ENCODE measurements at places on chromosomes 1 and 21.

- no peak for DNase-seq
These were observed 19.9 kb downstream of the LCE3E start for GRCh38 chr1:152546704-152547103.

DNA sequence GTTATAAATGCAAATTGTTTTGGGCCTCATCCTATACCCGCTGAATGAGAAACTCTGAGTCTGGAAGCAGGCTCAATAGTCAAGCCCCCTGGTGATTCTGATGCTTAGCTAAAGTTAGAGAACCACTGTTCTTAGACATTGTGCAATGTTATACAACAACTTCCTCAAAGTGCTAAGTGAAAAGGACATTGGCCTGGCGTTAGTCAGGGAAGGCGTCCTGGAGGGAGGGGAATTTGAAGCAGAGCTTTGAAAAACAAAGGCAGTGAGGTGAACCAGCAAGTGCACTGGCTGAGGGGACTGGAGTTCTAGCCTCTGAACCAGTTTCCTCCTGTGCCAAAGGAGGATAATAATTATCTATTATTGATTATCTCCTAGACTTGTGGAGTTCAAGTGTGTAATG, 5.1 kb downstream of the CD1D start:
- no peak for DNase-seq

GRCh38 chr1:197466813-197467212, 198.8 kb downstream of the CRB1 start:
- no peak for DNase-seq

DNA sequence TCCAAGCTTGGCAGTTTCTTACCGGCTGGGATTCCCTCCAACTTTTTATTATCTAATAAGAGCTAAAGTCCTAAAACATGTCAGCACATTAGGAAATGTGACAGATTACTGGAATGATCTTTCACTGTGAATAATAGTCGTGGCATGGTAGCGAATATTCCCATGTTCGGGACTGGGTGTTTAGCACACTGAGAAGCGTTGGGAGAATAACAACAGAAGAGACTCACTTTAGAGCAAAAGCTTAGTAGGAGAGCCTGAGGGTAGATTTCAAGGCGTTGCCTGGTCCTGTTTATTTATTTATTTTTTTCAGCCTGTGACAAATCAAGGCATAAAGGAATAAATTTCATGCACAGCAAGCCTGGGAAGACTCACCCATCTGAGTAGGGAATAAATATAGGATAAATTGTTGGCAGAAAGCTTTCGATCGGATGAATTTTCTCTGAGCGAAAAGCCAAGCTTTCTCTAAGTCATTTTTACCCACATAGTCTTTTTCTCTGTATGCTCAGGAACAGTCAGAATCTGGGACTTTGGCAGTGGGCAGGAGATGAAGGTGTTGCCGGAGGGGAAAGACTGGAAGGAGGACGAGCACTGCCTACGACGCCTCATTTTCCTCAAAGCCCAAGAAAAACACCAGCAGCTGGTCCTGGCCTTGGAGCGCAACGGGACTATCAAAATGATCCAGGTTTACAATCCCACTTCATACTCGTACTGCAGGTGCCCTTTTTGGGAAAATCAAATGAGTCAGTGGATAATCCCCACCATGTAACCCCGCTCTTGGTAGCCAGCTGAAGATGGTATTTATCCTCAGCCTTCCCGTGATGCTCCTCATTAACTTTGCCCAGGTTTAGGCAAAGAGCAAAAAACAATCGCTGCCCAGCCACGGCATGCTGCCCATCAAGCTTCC, 97.2 kb downstream of the WDR64 start:
- DNase-seq = no peak

GRCh38 chr21:34969423-34970166, 79.5 kb downstream of the RUNX1 start:
- no peak for DNase-seq

- no peak for DNase-seq
These were observed 404 bp upstream of the SCMH1 start for GRCh38 chr1:41242342-41243078.

- no peak for DNase-seq
These were observed 16.4 kb downstream of the HEYL start for GRCh38 chr1:39623053-39623452.

DNA sequence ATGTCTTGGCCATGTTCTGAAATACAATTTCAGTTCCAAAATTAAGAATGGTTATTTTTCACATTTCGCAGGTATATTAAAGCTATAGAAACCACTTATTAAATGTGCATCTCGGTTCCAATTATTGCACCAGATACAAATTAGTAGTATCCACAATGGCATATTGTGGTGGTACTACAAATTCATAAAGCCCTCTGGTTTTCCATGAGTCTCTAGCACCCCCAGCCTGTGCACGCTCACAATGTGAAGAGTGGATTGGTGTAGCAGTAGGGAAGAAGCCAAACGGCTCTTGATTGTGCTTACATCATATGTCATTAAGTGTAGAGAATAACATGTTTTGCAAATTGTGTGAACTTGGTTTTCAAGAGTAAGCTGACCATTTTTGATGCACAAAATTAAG, 1.9 kb upstream of the BRINP3 start:
- DNase-seq = no peak

- no peak for DNase-seq
These were observed 7.1 kb downstream of the HPCA start for GRCh38 chr1:32893198-32894018.

- no peak for DNase-seq
These were observed 2.2 kb downstream of the IGSF9 start for GRCh38 chr1:159943278-159943640.

- no peak for DNase-seq
These were observed 70.8 kb upstream of the TENT5C start for GRCh38 chr1:117534995-117535467.

DNA sequence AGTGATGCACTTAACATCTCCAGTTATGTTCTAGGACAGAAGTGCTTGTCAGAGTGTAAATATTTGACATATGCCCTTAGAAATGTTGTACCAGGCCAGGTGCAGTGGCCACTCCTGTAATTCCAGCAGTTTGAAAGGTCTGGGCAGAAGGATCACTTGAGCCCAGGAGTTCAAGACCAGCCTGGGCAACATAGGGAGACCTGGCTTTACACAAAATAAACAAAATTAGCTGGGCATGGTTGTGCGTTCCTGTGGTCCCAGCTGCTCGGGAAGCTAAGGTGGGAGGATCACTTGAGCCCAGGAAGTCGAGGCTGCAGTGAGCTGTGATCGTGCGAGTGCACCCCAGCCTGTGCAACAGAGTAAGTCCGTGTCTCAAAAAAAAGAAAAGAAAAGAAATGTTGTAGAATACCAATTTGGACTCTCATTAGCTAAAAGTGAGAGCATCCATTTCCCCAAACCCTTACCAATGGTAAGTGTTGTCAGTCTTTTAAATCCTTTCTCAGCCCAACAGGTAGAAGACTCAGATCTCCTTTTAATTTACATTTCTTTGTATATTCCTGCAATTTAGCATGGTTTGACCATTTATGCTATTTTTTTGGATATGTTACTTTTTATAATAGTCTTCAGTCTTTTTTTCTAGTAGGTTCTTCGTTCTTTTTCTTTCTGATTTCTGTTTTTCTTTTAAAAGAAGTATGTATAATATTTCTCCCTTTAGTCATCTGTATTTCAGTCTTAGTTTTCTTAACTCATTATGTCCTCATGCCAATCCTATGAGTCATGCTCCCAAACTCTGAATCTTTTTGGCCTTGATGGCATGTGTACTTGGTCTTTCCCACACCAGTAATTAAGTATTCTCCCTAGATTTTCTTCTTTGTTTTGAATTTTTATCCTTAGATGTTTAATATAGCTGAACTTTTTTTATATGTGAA, 74.4 kb downstream of the CAMTA1 start:
- no peak for DNase-seq

DNA sequence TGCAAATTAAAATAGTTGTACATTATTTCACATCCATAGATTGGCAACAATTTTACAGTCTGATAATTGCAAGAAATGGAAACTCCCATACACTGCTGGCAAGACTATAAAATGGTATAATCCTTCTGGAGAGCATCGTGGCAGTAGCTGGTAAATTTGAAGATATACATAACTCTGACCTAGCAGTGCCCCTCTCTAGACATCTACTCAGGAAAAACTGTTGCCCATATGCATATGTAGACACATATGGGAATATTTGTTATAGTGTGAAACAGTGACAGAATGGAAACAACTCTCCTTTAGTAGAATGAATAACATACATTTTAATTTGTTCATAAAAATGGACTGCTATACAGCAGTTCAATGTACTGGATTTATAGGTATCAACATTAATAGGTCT, 177.2 kb downstream of the PHTF1 start:
- DNase-seq = no peak

DNA sequence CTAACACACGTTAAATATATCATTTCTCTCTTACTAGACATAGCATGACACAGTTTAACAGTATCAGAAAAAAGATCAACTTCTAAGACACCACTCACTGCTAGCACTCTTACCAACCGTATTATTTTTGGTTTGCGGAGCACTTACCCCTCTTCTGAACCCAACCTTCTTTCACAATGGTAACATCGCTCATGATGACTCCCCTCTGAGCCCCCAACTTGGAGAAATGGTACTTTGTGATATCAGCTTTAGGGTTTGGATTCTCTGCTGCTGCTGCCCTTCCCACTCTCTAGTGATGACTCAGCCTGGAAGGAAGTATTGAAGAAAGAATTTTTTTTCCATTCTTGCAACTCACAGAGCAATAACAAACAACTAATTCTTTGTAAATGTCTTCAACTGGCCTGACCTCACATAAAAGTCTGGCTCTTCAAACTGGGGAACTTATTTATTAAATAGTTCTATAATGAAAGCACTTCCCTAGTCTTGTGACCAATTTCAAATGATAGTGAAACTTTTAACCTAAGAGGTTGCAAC, 7.0 kb downstream of the AKT3 start:
- no peak for DNase-seq

- no peak for DNase-seq
These were observed 22.7 kb downstream of the PGBD5 start for GRCh38 chr1:230403442-230403841.

GRCh38 chr1:109298666-109299557, 7.9 kb downstream of the MYBPHL start:
- no peak for DNase-seq

- no peak for DNase-seq
These were observed 16.9 kb upstream of the THRAP3 start for GRCh38 chr1:36207339-36207738.

GRCh38 chr21:46104104-46104503, 6.2 kb downstream of the COL6A2 start:
- DNase-seq = no peak

DNA sequence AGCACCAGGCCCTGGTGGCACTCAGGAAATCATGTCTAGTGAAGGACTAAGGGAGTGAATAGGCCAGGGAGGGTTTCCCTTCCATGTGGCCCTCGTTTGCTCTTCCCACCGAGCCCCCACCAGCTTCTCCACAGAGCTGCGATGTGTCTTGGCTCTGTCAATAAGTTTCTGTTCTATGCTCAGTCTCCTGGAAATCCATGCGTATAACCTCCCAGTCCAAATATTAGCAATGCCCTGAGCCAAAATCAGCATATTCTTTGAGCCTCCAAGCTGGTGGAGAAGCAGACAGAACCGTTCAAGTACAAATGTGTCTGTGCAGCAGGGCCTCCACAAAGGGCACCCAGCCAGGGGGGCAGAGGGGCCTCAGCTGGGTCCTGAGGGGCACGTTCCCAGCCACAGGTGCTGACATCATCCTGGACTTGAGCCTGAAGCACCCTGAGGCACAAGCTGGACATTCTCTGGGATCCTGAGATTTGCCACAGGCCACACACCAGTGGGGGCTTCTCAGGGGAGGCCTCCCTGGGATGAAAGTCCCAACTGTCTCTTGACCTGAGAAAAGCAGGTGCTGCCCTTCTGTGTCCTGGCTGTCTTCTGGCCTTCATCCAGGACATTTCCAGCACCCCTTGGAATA, 350.5 kb upstream of the VAMP3 start:
- DNase-seq = no peak

GRCh38 chr1:197958438-197959305, 41.5 kb downstream of the LHX9 start:
- DNase-seq = no peak

DNA sequence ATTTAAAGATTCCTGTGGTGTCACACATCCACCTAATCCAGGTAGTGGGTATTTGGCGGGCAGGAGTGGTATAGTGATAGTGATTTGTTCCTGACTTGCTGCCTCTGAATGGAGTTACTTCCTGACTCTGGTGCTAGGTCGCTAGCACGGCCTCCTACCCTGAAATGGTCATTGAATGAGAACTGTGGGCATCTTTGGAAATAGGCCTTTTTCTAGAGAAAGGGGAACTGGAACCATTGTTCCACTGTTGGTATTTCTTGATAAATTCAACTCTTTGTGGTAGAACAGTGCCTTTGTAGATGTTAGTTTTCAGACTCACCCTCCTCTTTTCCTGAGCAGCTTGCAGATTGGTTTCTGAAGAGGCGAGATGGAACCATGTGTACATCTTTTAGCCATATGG, 1.5 kb downstream of the QSOX1 start:
- DNase-seq = no peak

GRCh38 chr1:111242805-111243523, 15.5 kb downstream of the CHI3L2 start:
- DNase-seq = no peak
